Foreskin keratinocyte (primary cell): ENCODE measurements at places on chromosomes 5 and 9. TPM values are rescaled to one million over a fixed set of nuclear protein-coding genes. Genes with fewer than 3 reads are reported as not detected.

The PCDHB15 gene
- total RNA-seq: 0.04 and 0.17 TPM in 2 replicates

The RASEF gene
- 0.07 and 0.31 TPM in 2 replicates for total RNA-seq

The OR1J2 gene
- not detected in 2 replicates for total RNA-seq

The CCL19 gene
- not detected in 2 replicates for total RNA-seq

The INSL4 gene
- not detected in 2 replicates for total RNA-seq

The OR2V2 gene
- total RNA-seq: not detected in 2 replicates

The ADCY2 gene
- not detected in 2 replicates for total RNA-seq

The SUSD3 gene
- 0.11 and 0.44 TPM in 2 replicates for total RNA-seq

The SPINK6 gene
- 0.61 and 1.1 TPM in 2 replicates for total RNA-seq

The ADAMTSL2 gene
- not detected in 2 replicates for total RNA-seq

The PCDHGA8 gene
- total RNA-seq: 0.07 and 0.10 TPM in 2 replicates

The DMRTA1 gene
- total RNA-seq: 0.58 and 0.78 TPM in 2 replicates

The TSSK1B gene
- 0.10 and 0.14 TPM in 2 replicates for total RNA-seq

DNA sequence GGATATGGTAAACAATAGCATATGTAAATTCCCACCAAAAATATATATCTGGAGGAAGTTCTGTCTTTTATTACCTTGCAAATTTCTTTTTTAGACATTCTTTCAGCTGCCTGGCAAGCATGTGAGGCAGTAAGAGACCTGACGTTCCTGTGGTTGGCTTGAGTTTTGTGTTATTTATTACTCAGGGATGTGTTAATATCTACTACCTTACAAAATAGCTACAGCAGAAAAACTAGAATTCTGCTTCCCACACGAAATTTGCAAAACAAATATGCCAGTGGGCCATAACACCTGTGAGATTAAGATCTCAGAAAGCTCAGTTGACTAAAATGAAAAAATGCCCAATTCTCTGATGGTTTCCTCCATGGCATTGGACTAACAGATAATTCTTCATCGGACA is 274.2 kb downstream of the TMEM167A start:
- no peak for DNase-seq

DNA sequence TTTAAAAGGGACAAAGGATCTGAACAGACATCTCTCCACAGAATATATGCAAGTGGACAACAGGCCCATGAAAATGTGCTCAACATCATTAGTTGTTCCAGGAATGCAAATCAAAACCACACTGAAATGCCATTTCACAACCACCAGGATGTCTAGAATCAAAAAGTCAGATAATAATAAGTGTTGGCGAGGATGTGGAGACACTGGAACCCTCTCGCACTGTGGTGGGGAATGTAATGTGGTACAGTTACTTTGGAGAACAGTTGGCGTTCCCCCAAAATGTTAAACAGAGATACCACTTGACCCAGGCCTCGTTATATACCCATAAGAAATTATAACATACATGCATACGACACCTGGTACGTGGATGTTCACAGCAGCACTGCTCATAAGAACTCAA is 38.6 kb downstream of the SARDH start:
- no peak for DNase-seq

GRCh38 chr9:95879591-95879990 is 4.1 kb downstream of the ERCC6L2 start:
- DNase-seq: no peak

GRCh38 chr9:115202181-115202580 is 84.2 kb upstream of the TNC start:
- DNase-seq: no peak

- no peak for DNase-seq
Observed at GRCh38 chr9:5873439-5873838, 17.2 kb upstream of the MLANA start.

DNA sequence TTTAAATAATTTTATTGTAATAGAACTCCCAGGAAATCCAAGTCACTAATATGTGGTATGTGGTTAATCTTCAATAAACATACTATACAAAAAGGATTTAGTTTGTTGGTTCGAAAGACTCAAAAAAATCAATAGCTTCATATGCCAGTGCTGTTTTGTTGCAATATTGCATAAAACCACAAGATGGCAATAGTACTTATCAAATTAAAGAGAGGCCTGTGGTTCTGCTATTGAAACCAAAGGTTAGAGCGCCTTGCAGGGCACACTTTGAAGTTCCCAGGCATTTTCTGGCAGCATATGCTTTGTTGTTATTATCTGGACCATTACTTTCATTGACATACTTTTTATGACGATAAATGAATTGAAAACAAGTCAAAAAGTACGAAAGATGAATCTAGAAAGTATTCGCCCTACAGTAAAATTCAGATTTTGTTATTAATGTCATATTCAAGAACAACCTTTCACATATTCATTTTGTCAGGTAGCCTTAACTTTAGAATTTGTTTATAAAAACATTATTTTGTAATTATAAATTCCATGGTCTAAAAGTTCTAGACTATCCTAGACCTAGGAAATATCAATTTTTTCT is 316.3 kb downstream of the MCTP1 start:
- DNase-seq: peak; percentile 45

DNA sequence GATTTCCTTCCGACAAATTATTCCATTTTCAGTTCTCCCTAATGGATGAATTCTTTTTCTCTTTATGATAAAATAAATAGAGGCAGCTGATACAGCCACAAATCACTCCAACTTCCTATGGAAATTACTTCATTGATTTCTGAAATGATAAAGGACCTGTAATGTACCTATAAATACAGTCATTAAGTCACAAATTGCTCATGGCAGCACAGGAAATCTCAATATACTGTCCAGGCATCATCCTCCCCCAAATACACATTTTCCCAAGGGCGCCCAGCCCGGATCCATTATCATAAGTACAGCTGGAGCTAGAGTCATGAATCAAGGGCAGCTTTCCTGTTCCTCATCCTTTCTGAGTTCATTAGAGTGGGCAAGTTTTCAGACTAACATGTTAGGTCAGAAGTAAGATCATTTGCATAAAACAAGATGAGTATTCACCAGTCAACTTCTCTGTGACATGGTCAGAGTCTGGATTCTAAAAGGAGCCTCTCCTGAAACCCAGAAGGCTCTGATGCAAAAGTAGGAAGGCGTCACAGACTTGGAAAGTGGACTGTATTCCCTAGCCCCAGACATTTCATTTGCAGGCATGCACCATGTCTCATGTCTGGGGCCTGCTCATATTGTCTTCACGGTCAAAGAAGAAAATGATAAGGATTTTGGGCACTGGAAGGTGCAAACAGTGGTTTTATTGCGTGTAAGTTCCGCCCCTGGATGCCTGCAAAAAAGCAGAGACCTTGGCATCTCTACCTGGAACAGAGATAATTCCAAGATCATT is 383.2 kb downstream of the PLK2 start:
- no peak for DNase-seq

DNA sequence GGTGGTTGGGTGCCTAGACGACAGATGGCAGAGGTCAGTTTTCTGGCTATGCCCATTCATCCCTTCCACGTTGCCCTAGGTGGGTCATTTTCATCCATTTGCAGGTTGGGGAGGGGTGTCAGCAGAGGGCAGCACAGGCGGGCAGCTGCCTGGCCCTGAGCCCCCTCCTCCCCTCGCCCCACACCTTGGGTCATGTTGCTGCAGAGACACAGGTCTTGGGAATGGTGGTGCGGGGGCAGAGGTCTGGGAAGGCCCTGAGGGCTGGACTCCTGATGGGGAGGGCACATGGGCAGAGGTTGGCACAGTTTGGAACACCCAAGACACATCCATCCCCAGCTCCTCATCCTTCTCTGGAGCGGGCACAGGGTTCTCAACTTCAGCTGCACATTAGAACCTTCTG is 103.2 kb upstream of the LMX1B start:
- no peak for DNase-seq

- DNase-seq: peak; percentile 51
Observed at GRCh38 chr9:121598167-121598964, 53.1 kb upstream of the DAB2IP start.

GRCh38 chr9:122609804-122610203 is 4.7 kb upstream of the OR1Q1 start:
- no peak for DNase-seq

DNA sequence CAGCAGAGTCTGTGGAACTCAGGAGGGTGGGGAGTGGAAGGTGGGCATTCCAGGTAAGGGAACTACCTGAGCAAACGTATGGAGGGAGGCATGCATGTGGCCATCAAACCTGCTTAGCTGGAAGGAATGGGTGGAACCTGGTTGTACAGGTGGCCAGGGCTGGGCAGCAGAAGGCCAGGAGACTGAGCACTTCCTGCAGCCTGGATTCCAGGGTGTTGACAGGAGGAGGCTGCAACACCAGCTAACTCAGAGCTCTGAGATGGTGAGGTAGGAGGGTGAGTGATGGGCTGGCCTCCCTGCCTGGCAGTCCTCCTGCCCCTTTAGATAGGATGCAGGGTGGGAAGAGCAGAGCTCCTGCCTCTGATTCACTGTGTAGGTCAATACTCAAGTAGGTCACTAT is 92.5 kb upstream of the CPEB4 start:
- no peak for DNase-seq

GRCh38 chr5:59620535-59621212 is 272.9 kb downstream of the PDE4D start:
- no peak for DNase-seq

GRCh38 chr5:54769072-54769471 is 216.3 kb downstream of the ESM1 start:
- DNase-seq: no peak

DNA sequence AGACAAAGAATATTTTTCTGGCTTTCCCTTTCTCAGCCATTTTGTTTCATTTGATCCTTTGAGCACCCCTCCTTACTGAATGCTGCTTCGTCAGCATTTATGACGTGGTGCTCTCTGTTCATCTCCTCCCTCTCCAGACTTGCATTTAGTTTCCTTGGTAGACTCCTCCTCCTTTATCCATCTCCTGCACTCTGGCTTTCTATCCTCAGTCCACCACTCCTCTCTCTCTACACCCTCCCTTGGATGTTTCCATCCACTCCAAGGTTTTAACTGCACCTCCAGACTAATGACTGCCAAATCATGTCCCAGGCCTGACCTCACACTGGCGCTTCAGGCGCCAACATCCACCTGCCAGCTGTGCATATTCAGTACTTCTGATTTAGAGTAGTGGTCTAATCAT is 245.4 kb downstream of the RAB3C start:
- no peak for DNase-seq

DNA sequence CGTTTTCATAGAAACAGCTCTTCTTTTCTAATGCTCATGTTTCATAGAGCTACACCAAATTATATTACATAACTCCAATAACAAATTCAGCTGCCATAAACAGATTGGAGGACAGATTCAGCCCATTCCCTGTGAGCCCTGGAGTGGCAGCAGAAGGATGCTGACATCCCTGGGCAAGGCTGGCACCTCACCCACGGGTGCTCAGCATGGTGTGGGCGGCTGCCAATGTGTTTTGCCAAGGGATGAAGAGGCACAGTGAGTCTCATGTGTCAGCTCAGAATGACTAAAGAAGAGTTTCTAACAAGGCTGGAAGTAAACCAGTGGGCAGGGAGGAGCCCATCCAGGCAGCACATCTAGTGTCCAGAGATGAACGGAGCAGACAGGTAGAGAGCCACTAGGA is 127.1 kb upstream of the ICE1 start:
- DNase-seq: no peak

GRCh38 chr9:123564652-123565051 is 208.7 kb downstream of the CRB2 start:
- no peak for DNase-seq

- DNase-seq: no peak
Observed at GRCh38 chr9:92602413-92602812, 66.6 kb upstream of the ECM2 start.

DNA sequence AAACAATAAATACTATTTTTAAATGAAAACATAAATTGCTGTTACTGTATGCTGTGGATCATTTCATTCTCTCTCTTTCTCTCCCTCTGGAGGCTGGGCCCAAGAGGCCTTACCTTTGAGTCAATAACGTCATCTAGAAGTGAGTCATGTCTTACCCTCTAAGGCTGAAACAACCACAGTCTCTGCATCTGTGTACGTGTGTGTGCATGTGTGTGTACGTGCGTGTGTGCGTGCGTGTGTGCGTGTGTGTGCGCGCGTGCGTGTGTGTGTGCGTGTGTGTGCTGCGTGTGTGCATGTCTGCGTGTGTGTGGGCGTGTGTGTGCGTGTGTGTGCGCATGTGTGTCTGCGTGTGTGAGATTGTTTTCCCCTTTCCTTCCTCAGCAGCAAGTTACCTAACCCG is 13.6 kb upstream of the IL17B start:
- DNase-seq: peak; percentile 63

GRCh38 chr9:93010704-93011103 is 47.8 kb upstream of the SUSD3 start:
- no peak for DNase-seq

DNA sequence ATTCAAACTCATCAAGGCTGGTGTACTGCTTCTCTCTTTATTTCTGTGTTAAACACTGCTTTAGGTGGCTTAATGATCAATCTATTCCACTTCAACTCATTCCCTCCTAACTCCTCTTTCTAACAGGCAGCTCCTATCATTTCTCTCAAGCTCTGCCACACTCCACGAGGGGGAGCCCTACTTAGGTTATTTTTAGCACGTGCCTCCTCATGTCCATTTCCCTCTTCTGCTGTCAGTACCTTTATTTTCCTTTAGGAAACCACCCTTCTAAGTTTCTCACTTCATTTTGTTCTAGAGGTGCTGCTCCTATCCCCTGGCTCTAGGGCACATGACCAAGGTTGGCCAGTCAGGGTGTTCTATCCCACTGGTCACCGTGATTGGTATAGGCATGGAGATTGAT is 6.7 kb upstream of the BRINP1 start:
- no peak for DNase-seq

- no peak for DNase-seq
Observed at GRCh38 chr5:140305471-140305870, 2.6 kb upstream of the PFDN1 start.

GRCh38 chr5:158058208-158059120 is 199.5 kb upstream of the CLINT1 start:
- DNase-seq: peak; percentile 61

GRCh38 chr5:74798977-74799911 is 32.2 kb downstream of the NSA2 start:
- DNase-seq: no peak

- peak; percentile 67 for DNase-seq
Observed at GRCh38 chr5:60332244-60333004, 367.5 kb downstream of the DEPDC1B start.

DNA sequence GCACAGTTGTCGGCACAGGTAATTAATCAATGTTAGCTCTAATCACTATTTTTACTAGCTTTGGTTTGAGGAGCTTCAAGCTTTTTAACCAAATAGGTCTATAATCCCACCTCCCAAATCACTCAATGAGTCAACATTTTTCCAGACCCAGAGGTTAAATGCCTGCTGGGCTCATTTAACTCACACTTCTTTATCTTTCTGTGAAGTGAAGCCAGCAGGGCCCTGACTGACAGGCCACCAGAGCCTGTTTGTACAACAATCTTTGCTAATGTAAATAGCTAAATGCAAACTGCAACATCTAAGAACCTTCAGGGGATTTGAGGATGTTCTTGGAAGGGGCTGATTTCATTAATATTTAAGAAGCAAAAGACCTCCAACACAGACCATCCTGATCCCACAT is 98.4 kb upstream of the NREP start:
- no peak for DNase-seq

DNA sequence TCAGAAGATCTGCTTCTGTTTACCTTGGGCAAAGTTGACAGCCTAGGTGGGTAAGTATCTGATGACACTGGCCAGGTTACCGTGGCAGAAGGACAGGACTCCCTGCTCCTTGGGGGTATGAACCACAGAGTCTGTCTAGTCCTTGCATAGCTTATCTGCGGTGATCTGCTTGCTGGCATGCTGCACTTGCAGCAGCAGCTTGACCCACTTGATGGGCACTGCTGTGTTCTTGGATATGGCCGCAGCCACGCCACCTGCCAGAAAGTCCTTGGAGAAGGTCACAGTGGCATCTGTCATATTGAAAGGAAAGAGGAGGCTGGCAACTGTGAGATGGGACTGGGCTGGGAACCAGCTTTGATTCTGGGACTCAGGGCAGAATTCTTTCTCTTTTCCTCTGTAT is 35.9 kb upstream of the POC5 start:
- no peak for DNase-seq
